ENCODE measurements at places on chromosomes 6 and 20.

- DNase-seq, result peak; percentile 22
Measured at GRCh38 chr6:30544666-30545272, 11.5 kb downstream of the GNL1 start.

GRCh38 chr6:70725817-70726415, 58.2 kb downstream of the SMAP1 start:
- no peak for DNase-seq

- peak; percentile 49 for DNase-seq
Measured at GRCh38 chr6:53956068-53956711, 155.1 kb upstream of the MLIP start.

GRCh38 chr20:2871111-2871465, 2.2 kb upstream of the PTPRA start:
- DNase-seq, result no peak

DNA sequence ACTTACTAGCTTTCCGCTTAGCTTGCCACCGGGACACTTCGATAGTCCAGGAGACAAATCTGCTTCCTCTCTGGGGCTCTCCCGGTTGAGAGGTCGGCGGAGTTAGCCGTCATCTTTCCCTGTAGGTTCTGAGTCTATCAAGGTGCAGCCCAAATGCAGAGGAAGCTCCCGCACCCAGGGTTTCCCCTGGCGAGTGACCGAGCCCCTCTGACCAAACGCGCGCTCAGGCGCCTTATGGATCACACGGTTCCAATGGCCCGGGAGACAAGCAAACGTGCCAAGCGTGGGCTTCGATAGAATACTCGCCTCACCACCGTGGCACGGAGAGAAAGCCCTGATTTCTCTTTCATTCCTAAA, 15.8 kb upstream of the FOXC1 start:
- DNase-seq, result no peak

GRCh38 chr6:131146865-131147264, 11.6 kb downstream of the AKAP7 start:
- no peak for DNase-seq

- no peak for DNase-seq
Measured at GRCh38 chr20:39713076-39713840, 751.1 kb downstream of the DHX35 start.

DNA sequence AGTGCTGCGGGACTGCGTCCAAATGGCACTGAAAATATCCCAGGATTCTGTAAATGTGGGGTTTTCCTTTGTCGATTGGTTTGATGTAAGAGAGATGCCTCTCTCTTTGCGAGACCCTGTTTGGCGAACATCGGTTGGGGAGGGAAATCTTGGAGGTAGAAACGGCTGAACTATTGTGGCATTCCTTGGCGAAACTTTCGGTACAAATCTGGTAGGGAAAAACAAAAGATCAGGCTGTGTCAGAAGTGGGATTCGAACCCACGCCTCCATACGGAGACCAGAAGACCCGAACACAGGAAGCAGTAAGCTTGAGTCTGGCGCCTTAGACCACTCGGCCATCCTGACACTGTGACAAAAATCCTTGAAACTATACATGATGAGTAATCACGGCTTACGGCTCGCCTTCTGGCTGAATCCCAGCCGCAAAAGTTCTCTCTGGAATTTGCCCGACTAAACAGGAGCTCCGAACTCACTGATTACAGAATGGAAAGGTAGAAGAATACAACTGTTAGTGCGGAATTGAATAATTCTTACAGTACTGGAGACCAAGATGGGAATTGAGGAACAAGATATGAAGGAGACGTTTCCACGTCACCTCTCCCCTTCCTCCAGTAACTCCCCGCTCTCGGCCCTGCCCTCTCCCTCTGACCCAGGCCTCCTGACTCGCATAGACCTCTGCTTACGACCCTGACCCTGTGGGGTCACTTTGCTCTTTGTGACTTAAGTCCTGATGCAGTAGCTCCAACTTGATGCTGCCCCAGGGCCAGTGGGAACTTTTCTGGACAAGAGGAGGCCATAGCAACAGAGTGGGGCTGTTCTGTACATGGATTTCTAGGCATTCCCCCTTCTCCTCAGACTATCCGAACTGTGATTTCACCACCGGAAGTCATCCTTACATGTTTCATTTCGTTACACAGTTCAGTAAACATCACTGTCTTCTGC, 132.8 kb upstream of the ZNF184 start:
- DNase-seq, result no peak

DNA sequence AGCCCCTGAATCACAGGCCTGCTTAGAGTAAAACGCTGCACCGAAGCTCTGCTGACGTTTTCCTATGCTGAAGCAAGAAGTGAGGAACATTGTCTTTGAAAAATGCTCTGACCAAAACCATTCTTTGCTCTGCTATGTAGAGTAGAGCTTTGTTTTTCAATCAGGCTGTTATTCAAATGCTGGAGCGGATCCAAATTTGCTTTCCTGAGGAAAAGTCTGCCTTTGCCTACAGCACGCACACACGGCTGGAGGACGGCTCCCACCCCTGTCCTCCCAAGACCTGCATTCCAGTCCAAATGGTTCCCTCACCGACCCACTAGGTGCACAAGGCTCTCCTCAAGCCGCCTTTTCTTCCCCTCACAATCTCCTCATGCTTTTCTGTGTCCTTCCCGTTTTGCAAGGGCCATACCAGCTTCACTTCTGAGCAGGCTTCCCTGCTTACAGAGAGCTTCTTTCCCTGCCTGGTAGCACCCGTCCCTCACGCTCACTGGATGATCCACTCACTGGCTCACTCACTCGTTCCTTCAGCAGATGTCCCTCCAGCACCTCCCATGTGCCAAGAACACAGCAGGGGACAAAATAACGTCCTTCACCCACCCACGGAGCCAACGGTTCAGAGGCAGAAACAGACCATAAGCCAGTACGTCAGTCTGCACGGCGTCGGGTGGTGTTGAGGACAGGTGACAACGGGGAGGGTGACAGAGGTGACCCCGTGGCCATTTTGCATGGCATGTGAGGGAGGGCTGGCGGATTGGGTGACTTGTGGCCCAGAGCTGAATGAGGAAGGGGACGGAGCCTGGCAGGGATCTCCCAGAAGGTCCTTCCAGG, 137.9 kb upstream of the NEDD9 start:
- no peak for DNase-seq

DNA sequence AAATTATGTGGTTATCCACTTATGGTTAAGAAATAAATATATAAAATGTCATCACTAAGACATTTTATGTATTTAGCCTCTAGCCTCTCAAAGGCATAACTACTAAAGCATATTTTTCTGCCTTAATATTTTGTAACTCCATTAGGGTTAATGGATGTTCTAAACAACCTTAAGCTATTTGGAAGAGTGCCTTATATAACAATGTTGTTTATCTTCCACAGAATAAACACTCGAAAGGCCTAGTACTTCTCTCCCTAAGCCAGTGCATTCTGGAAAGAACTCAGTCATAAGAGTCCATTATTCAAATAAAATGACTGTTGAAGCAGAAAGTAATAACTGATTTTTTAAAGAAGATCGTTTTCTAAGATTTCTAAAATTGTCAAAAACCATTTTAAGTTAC, 15.0 kb upstream of the PRIM2 start:
- no peak for DNase-seq

GRCh38 chr6:85942844-85943243, 300.2 kb upstream of the SYNCRIP start:
- no peak for DNase-seq

DNA sequence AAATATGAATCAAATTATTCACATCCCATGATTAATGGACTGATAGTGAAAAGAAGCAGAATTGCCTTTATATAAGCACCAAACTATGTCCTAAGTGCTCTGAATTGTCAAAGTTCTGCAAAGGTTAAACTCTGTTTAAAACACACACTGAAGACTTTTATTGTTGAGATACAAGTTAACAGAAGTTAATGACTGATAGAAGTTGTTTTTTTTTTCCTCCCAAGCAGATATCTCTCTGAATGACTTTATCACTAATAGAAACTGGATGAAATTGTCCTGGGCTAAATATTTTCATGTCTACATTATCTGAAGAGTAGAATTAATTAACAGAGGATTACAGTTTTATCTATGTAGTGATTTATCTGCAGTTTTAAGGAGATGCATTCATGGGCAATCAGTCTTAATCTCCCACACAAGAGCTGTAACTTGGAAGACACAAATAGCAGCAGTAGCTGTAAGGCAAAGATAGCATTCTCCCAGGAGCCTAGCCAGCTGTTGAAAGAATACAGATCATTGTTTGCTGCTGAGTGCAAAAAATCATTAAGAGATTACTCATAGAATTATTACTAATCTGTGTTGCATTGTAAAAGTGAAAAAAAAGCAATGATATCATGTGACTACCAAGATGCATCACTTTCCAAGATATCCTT, 49.9 kb downstream of the BMP5 start:
- peak; percentile 15 for DNase-seq

- DNase-seq, result no peak
Measured at GRCh38 chr6:135081966-135082365, 27.3 kb upstream of the HBS1L start.

DNA sequence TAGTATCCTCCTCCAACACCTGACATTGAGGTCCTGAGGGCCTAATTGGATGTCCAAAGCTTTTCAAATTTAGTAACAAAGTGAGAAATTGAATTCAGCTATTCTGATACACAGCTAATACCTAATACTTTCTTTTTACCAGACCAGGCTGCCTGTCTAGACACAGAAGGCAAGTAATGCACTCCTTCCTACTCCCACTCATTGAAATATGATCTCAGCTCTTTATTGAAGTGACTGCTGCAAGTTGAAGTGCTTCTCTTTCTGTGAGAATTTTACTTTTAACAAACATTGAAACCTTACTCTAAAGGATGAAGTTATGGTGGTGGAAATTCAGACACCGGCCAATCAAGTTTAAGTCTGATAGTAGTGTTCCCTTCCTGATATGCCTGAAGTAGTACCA, 90.8 kb upstream of the OGFRL1 start:
- peak; percentile 14 for DNase-seq
